ENCODE measurements at places on chromosomes 1 and 21.

DNA sequence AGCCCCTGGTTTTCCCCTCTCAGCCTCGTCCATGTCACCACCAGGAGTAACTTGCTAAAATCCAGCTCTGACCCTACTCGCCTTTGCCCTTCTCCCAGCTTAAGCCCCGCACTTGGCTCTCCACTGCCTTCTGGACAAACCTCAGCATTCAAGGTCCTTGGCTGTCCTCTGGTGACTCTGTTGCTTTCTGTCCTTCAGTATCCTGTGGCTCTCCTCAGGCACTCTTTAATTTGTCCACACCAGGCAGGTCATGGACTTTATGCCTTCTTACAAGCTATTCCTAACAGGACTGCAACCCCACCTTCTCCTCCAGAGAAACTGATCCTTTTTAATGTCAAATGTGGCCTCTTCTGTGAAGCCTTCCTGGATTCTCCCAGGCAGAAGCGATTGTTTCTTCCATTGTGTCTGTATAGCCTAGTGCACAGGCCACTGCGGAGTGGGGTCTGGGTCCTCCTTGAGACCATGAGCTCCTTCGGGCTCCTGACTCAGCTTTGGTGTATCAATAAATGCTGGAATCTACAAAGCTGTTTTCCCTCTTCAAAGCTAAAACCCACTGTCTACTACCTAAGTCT is 26.7 kb upstream of the CTPS1 start:
- no peak for DNase-seq

GRCh38 chr1:100806601-100807000 is 87.1 kb downstream of the VCAM1 start:
- DNase-seq = no peak

DNA sequence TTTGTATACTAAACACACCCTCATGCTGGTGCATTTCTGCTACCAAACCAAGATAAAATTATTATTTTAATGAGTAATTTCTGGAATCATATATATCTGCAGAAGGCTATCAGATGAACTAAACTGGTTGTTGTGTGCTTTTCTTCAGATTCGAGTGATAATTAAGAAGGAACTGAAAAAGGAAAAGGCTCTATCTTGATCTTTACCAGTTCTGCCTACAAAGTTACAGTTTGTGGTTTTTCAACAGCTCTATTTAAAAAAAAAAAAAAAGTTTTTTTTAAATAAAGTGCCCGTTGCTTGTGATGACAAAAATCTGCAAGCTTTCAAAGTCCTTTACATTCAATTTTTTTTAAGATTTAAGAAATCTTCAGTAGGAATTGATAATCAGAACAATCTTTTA is 13.6 kb downstream of the DENND1B start:
- DNase-seq = no peak

DNA sequence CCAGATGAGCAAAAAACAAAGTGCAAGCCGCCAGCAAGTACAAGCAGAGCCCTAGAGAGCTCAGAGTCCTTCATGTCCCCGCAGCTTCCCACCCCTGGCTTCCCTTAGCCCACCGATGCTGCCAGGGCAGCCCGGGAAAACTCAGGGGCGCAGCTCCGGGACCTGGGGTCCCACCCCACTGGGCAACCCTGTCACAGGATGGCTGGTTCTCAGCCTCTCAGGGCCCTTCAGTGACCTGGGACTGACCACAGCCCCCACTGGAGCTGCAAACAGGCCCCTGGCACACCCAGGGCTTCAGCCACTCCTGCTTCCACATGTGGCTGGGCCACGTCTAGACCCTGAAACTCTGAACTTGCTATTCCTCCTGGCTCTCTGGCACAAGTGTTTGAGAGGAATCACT is 49.5 kb downstream of the CHD5 start:
- no peak for DNase-seq

- DNase-seq = no peak
These were observed 9.2 kb upstream of the SERTAD4 start for GRCh38 chr1:210223226-210223904.

DNA sequence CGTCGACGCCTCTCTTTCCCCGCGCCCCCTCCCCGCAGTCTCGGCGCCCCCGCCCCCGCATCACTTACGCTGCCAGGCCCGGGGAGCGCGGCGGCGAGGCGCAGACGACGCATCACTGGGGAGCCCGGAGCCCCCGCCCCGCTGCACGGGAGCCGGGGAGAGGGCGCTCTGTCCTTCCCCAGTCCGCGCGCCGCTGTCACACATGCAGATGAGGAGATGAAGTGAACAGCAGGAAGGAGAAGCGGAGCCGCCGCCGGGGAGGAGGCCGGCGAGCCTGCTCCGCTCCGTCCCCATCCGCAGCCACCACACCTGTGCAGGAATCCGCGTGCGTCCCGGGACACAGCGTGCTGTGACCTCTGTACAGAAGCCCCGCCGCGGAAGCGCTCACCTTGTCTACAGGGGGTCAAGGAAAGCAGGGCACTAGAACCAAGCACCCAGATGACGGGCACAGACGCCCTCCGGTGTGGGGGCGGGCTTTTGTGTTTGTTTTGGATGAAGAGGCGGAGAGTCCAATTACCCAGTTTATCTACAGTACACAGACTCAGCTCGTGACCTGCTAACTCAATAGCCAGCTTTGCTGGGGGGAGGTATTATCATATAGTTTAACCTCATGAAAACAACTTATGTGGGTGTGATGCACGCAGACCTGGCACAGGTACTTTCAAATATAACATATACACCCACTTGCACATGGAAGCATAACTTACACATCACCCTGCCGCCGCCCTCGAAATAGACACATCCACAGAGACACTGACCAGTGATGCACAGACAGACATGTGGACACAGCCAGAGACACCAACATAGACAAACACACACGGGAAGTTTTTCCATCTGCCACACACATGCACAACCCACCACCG is 12.4 kb downstream of the KLHDC8A start:
- no peak for DNase-seq

- DNase-seq = no peak
These were observed 884 bp upstream of the LRRC8C start for GRCh38 chr1:89631816-89632656.

DNA sequence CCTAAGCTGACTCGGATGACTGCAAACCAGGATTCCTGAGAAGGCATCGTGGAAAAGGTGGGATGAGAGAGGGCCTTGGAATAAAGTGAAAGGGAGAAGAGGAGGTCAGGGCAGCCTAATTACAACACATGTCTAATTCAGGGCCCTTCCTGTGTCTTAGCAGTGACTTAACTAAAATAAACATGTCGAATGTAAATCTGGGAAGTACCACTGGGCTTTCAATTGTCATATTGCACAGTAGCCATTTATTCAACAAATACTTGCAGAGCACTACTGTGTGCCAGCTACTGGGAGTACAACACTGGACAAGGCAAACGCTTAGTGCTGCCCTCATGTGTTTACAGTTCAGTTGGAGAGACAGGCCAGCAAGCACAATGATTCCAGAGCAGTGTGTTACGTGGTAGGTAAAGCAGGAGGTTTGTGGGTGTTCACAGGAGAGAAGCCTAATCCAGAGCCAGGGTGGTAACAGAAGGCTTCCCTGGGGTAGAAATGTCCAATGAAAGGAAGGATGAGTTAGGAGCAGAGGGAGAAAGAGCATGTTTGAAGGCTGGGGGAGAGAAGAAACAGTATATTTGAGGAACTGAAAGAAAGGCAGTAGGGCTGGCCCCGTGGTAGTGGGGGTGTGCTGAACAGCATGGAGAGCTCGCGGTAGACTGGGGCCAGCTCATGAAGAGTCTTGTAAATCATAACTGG is 38.0 kb upstream of the RASAL2 start:
- DNase-seq = no peak

DNA sequence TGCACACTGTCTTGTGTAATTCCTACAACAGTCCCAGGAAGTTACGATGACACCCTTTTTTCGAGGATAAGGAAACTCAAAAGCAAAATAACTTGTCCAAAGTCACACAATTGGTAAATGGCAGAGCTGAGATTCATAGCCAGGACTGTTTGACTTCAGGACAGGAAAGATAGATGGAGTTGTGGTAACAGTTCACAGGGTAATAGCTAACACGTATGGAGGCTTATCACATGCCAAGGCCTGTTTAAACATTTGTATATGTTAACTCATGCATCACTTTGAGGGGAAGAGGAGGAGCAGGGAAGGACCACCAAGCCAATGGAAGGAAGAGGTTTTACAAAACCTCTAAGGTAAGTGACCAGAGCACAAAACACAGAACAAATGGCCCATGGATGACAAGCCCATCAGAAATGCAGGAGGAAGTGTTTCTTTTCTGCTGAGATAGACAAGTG is 2.8 kb downstream of the DHCR24 start:
- DNase-seq = no peak

GRCh38 chr1:27402349-27402754 is 9.9 kb downstream of the GPR3 start:
- no peak for DNase-seq

GRCh38 chr1:172287208-172287607 is 133.3 kb upstream of the C1orf105 start:
- DNase-seq = peak; percentile 65

DNA sequence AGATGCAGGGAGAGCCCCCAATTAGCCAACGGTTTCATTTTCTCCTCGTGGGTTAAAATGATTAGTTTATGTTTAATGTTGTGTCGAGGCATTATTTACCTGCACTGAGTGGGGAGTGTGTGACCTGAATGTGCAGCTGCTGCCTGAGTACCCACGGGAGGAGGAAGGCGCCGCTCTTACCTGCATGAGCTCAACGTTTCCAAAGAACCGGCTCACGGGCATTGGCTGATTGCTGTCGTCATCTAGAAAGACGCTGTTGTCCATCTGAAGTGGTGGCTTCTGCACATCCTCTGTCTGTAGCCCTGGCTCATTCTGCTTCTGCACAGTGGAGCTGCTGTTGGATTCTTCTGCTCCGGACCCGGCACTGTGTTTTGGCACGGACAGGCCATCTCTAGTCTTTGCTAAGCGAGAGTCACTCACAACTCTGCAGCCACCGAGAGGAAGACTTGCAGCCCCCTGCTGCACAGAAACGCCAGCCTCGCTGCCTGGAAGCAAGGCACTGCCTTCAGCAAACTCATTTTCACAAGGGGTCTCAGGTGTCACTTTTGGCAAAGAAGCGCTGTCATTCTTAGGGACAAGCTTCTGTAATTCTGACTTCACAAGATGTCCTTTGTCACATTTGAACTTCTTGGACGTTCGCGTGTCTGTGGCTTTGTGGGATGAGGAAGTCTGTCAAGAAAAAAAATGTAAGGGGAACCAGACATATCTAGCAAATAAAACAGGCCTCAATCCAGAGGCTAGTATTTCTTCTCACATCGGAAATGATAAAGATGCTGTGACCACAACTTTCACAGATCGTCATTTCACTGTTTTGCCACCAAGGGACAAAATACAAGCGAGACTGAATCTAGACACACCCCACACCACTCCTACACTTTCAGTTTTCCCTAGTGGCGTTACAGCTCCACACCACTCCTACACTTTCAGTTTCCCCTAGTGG is 9.4 kb downstream of the C1orf174 start:
- no peak for DNase-seq

DNA sequence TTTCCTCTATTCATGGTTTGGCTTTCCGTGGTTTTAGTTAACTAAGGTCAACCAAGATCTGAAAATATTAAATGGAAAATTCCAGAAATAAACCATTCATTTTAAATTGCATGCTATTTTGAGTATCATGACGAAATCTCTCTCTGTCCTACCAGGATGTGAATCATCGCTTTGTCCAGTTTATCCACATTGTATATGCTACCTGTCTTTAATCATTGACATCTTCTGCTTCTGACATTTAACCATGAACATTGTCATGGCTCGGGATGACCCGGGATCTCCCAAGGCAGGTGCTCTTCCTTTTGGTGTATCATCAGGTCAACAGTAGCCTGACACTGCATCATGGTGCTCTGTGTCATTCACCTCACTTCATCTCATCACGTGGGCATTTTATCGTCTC is 125.5 kb upstream of the HNRNPU start:
- DNase-seq = no peak

DNA sequence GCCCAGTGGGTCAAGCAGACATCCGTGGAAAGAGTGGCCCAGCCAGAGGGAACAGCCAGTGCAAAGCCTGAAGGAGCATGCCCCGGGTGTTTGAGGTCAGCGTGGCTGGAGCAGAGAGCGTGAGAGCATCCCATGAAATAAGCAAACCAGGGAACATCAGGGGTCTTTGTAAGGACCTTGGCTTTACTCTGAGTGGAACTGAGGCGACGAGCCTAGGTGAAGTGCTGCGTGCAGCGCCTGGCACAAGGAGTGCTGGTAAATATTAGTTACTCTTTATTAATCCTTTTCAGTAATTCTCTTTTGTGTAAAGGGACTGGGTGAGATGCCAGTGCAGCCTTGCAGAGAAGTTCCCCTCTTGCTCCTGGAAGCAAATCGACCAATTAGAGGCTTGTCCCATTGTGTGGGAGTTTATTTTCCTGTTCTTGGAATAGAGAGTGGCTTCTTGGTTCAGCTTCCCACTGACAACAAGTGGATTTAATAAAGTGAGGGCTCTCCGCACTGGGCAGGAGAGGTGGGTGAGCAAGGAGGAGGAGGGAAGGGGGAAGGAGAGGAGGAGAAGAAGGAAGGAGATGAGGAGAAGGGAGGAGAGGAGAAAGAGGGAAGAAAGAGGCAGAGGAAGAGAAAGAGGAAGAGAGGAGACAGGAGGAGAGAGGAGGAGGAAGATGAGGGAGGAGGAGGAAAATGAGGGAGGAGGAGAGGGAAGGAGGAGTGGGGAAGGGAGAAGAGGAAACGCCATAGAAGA is 37.6 kb upstream of the DISP3 start:
- no peak for DNase-seq

DNA sequence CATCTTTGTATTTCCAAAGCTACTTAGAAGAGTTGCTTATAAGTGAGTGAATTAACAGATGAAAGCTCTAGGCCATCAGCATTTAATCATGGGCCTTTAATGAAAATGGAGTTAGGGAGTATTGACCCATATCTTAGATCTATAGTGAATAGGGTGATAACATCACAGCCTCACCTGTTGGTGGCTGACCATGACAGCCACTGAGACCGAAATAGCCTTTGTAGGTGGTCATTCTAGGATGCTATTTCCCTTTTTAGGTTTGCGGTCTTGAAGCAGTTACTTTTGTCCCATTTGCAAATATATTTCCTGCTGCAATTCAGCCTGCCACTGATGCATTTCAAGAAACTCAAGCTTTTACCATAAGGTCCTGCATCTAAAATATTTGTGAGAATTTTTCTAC is 410.1 kb upstream of the LYPLAL1 start:
- DNase-seq = no peak

GRCh38 chr21:45304945-45305344 is 17.2 kb upstream of the POFUT2 start:
- DNase-seq = no peak

GRCh38 chr1:59375321-59376220 is 78.7 kb downstream of the FGGY start:
- no peak for DNase-seq

GRCh38 chr21:44829507-44830092 is 11.7 kb upstream of the SUMO3 start:
- DNase-seq = no peak

GRCh38 chr1:13469343-13469742 is 44.5 kb downstream of the LRRC38 start:
- DNase-seq = no peak

Measured in omental fat pad (tissue), 4 donors.